Urothelium cell line (cell line): ENCODE measurements at places on chromosomes 11 and 22.

GRCh38 chr11:3177931-3178330, 12.8 kb upstream of the OSBPL5 start:
- no peak for DNase-seq

DNA sequence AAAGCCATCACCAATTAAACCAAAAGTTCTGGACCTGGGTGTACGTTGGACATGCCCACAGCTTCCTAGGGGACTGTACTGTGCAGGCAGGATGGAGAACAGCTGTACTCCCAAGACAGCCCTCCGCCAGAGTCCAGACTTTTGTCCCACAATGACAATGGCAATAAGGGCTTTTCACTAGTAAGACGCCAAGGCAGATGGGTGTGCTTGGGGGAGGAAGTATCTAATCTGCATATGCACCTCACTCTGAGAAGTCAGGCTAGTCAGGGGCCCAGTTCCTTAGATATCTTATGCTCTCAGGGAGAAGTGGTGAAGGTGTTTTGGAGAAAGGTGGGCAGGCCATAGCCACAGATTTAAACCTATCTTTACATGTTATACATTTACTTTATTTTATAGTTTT, 85.1 kb upstream of the USP47 start:
- DNase-seq, result no peak

DNA sequence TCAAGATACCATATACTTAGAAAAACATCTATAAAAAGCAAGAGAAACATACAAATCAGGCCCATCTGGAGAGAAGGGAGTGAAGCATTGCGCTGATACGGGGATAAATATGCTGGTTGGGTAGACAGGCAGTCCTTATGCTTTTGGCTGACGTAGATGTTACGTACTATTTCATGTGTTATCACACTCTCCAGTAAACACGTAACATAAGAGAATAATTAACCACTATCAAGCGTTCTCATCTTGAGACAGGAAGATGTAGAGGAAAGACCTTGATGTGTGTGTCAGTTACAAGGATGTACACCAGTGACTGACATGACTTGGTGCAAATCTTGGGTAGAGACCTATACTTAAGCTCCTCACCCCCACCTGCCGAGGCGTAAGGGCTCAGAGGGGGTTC, 86.7 kb upstream of the PRODH start:
- no peak for DNase-seq

- no peak for DNase-seq
These were observed 98.1 kb downstream of the GAB2 start for GRCh38 chr11:78319453-78319955.

DNA sequence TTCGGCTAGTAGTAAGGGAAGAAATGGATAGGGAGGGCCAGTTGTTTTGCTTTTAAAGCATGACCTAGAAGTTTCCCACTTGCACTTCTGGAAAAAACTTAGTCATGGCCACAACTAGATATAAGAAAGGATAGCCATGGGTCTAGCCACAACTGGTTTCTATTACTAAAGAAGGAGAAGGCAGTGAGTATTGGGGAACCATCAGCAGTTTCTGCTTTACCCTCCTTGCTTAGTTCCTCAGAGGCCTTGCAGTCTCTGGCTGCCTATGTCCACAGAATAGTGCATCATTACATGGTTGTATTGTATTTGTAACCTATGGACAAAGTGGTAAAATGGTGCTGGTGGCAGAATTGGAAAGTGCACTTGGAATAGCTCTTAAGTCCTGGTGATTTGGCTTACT, 35.6 kb downstream of the NXPE1 start:
- DNase-seq, result no peak

- DNase-seq, result peak; percentile 35
These were observed 26.0 kb downstream of the SLC22A6 start for GRCh38 chr11:62958547-62959421.

- DNase-seq, result no peak
These were observed 12.1 kb downstream of the RTN4R start for GRCh38 chr22:20256027-20256426.

GRCh38 chr11:64245797-64246620, 734 bp downstream of the PPP1R14B start:
- DNase-seq, result peak; percentile 74

DNA sequence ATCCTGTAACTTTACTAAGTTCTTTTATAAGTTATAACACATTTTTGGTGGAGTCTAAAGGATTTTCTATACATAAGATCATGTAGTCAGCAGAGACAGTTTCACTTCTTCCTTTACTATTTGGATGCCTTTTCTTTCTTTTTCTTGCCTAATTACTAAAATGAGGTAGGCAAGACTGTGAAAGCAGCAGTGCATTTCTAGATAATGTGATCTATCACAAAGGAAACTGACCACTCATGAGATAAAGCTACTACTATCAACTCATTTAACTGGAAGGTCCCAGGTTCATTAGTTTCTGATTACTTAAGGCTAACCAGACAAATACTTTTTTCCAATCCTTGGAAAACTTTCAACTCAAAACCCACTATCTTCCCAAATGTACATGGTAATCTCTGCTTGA, 196.2 kb upstream of the E2F8 start:
- DNase-seq, result no peak

DNA sequence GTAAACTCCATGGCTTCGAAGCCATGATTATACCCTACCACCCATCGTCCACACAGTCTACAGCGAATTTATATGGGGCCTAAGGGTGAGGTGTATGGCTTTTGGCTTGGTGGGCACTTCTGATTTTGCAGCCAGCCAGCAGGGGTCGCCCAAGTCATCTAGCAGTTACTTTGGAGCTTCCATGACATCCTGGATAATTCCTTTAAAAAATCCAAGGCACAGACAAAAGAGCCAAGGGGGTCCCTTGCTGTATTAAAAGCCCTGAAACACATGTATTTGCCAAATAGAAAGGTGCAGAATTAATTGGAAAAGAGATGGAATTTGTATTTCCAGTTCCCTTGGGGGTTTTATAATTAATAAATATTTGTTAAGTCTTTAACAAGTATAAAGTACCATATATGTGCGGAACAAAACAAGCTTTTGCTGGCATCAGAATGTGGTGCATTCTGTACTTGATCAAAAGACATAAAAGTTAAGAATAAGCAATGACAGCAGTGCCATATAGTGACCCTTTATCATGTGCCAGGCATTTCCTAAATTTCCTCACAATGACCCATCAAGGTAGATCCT, 132.8 kb upstream of the PITPNB start:
- DNase-seq, result peak; percentile 84

- DNase-seq, result no peak
These were observed 28.6 kb downstream of the SLC36A4 start for GRCh38 chr11:93169143-93169542.

DNA sequence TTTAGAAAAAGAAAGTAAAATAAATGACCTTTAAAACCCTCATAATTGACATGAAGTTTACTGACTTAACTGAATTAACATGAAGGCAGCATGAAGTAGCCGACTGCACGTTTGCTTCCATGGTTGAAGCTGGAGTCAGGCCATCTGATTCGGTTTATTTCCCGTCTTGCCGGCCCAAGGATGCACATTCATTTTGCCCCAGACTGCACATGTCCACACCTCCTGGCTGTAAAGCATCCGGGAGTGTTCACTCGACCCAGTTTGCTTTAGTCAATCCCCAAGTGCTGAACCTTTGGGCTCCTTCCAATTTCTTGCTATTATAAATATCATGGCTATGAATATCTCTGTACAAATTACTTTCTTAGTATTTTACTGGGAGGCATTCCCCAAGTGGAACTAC, 17.7 kb upstream of the TUB start:
- DNase-seq, result no peak

GRCh38 chr22:46125816-46126765, 24.2 kb upstream of the PPARA start:
- DNase-seq, result no peak

DNA sequence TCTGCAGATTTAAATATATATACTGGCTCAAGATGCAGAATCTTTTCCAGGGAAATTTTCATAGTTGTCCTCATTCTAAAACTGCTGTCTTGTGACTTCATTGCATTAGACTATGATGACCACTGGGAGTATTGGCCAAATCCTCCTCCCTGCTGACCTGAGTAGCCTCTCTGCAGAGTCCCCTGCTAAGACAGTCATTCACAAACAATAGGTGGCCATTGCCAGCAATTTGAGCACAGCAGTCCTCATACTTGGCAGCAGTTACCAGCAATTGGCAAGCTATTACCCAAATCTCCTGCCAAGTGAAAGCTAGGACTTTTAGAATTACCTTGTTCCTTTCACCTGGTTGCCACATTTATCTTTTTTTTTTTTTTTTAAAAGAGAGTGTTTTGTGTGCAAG, 325.8 kb downstream of the FAT3 start:
- no peak for DNase-seq

DNA sequence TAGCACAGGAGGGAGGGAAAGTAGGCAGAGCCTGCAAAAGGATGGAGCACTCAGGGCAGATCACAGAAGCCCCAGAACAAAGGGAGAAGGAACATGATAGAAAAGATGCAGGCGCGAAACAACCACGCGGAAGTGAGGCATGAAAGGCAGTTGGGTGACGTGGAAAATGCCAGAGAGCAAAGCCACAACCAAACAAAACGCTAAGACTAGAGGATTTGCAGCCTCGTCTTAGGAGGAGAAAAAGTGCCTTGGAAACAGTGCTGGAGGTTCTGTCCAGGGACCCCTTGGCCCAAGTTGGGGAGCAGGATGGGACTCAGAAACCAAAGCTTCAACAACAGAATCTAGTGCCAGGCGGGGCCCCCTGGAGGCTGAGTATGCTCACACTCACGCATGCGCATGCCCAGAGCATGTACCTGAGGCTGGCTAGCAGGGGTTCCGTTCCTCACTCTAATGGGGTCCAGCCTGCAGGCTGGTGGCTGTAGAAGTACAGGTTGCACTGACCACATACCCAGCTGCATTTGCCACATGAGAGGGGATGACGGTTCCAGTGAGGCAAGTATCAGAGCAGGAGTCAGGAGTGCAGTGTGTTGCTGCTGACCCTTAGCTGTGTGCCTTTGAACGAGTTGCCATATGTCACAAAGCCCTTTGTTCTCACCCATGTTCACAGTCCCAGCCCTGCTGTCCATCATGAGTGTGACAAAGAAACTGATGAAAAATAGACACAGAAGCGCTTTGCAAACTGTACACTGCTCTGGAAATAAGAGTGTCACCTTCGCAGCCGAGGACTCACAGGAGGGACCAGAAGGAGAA, 568.6 kb upstream of the CADM1 start:
- no peak for DNase-seq

- no peak for DNase-seq
These were observed 251.8 kb downstream of the KIRREL3 start for GRCh38 chr11:126748793-126749192.

DNA sequence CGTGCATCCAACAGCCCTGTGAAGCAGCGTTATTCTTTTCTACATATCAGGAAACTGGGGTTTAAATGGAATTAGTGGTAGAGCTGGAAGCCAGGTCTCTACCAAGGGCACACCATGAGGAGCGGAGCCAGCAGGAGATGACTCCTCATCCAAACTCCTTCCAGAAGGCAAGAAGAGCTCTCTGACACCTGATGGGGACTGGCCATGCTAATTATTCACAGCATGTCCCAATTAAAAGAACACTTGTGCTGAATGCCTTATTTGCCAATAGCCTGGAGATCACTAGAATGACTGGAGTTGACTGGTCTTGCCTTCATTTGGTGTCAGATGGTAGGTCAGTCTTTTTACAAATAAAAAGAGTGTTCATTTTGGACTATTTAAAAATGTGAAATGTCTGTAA, 32.9 kb upstream of the SLN start:
- DNase-seq, result no peak

- peak; percentile 79 for DNase-seq
These were observed 5.3 kb downstream of the OMP start for GRCh38 chr11:77107950-77108349.

- peak; percentile 54 for DNase-seq
These were observed 2.2 kb upstream of the TUT1 start for GRCh38 chr11:62593434-62594044.

GRCh38 chr11:43834286-43834685, 46.3 kb upstream of the ALKBH3 start:
- no peak for DNase-seq

DNA sequence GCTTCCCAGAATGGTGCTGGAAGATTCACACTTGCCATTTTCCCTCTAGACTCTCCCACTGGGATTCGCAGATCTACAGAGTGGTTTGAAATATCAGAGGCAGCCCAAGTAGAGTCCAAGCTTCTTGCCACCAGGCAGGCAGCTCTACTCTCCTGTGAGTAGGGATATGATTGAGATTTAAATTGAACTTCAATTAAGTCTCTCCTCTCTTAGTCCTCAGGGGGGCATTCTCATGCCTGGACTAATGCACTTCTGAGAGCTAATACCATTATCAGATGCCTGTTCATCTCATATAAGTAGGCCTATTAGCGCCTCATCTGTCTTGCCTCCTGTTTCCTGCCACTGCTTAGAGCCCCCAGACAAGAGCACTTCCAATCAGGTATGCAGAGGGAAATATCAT, 25.5 kb upstream of the AMPD3 start:
- no peak for DNase-seq

DNA sequence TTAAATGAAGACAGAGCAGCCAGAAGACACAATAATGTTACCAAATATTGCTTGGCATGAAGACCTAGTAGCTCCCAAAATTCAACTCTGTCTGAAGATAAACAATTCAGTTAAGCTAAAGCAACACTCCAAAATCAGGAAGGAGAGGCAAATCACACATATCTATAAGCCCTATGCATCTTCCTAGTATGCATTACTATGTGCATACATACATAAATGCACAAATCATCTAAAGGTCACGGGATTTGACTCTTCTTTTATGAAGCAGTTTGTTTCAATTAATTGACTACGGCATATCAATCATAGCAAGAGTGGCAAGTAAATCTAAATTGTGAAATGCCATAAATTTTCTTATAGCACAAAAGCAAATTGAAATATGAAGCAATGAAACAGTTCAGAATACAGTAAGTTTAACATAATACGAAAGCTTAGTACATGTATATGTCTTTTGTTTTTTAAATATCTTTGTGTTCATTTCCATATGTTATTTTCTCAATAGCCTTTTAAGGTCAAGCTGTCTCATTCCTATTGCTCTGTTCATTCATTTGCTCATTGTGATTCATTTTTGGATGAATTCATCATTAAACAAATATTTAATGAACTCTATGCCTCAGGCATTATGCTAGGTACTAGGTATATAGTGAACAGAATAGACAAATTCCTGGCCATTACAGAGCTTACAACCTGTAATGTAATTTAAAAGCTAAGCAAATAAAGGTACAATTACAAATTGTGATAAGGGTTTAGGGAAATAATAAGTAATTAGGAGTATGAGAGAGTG, 540.5 kb downstream of the DLG2 start:
- no peak for DNase-seq
